Stimulated activated CD4-positive, alpha-beta T cell treated with anti-CD3 and anti-CD28 coated beads, TNF-alpha, amount 100 ng/mL, for 48 hours (primary cell): ENCODE measurements at places on chromosomes 2 and 18.

DNA sequence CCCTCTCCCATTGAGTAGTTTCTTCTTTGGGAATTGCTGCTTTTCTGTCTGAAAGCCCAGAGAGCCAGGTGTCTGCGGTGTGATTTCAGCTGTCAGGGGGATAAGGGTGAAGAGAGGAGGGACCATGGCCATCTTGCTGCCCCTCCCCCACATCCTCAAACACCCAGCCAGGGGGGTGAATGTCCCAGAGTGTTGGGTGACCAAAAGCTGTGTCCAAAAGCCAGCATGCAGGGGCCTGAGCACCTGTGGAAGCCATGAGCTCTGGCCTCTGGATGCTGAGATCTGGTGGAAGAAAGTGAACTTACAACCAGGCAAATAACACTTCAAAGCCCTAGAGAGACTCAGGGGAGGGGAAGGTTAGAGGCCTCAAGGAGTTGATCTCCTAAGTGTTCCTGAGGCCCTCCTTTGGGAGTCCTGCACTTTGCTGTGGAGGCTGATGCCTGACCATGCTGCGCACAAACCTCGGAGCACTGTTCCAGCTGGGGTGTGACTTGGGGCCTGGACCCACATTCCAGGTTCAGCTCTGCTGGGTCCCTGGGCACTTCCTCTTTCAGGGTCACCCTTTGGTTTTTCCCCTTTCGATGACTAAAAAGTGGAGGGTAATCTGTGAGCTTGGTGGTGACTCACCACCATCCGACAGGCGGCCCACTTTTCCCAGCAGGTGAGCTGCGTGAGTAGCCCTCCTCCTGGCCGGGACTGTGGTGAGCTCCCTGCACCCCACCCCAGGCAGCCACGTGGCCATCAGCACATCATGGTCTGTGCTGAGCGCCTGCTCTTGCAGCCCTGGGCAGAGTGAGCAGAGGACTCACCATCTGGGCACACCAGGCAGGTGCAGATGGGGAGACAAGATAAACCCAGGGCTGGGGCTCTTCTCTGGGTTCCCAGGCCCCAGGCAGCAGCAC, 66.8 kb upstream of the FOSL2 start:
- no peak for DNase-seq

DNA sequence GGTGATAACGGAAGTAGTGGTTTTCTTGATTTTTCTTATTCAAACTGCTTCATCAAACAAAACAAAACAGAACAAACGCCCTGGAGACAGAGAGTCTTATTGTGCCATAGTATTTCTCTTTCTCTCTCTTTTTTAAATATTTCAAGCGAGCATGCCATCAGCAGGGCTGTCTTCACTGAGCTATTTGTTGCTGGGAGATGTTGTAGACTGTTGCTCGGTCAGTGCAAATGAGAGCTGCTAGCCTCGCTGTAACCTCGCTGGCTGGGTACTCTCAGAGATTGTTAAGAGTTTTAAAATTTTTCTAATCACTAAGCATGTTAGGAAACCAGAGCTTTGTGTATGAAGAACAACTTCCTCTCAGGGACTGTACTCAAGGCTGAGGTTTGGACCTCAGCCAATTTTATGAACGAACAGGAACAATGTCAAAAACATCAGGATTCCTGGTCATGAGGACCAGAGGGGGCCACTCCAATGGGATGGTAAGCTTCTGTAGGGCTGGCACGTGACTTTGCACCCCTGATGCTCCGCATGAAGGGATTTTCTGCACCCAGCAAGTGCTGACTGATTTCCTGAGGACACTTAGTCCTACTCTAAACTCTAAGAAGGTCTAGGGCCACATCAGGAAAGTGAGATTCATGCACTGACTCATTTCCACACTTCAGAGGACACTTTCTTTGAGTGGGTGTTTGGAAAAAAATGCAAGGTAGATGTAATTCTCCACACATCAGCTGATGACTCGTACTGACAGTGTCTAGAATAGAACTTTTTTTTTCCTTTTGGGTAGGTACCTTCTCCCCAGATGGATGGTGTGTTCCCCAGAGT, 59.8 kb upstream of the IL1R1 start:
- peak; percentile 32 for DNase-seq

GRCh38 chr2:154698296-154698720, at the start of gene KCNJ3:
KCNJ3 (plus strand) TSS chr2:154698695; CDS start chr2:154698776, 81 bp downstream.
- DNase-seq: no peak

DNA sequence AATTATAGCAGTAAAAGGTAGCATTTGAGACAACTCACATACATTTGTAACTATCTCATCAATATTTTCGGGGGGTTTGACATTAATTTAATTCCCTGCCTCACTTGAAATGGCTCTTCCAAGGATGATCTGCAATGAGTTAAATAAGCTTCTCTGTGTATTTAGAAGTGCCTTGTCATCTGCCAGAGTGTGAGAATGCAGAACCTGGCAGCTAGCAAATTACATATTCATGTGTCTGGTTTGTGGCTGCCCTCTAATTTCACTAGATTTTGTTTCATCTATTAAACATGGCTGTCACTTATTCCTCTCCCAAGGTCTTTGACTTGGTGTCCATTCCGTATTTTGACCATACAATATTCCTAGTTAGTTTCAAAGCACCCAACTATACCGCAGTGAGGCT, 158.3 kb upstream of the CAVIN2 start:
- no peak for DNase-seq

DNA sequence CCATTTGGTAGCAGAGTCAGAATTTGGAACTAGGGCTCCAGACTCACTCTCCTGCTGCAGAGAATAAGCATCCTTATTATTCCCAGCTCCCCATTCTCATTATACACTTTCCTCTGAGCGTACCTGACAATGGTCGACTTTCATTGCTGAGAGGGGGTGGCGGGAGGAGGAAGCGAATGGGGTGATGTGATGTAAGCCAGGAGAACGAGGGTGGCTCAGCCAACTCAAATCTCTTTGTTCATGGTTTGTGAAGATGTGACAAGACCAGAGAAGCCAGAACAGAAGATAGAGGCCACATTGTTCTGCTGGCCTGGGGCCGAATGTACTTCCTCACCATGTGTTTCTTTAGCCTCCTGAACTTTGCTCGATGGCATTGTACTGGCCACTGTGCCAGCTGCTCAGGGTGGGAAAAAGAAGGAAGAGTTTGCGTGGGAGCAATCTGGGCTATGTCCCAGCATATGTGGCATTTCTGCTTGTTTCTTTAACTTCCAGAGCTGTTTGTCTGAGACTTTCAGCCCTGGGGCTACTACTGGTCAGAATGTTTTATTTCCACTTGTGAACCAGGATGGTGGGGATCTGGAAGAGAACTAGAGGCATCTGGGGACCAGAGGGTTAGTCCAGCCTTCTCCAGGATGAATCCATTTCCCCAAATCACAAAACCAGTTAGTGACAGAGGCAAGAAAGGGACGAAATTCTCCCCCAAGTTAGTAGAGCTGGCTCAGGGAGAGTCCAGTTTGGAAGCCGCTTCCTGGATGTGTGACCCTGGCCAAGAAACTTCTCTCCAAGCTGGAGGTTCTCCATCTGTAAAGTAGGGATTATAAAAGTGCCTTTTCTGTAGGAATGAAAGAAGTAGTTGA, 62.6 kb downstream of the MOGAT1 start:
- no peak for DNase-seq

DNA sequence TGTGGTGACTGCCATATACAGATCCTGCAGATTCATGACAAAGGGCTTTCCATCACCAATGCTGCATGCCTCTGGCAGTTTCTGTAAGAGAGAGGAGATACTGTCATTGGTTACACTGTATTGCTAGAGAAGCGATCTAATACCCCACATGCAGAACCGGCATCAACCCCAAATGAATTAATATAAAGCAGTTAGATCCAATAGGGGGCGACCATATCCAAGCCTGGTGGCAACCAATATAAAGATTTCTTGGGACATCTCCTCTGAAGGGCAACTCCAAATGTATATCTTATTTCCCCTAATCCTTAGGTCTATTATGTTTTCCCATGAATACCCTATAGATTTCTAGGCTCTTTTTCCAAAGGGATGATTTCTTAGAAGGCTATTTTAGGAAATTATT, 17.4 kb upstream of the IHH start:
- DNase-seq: no peak

DNA sequence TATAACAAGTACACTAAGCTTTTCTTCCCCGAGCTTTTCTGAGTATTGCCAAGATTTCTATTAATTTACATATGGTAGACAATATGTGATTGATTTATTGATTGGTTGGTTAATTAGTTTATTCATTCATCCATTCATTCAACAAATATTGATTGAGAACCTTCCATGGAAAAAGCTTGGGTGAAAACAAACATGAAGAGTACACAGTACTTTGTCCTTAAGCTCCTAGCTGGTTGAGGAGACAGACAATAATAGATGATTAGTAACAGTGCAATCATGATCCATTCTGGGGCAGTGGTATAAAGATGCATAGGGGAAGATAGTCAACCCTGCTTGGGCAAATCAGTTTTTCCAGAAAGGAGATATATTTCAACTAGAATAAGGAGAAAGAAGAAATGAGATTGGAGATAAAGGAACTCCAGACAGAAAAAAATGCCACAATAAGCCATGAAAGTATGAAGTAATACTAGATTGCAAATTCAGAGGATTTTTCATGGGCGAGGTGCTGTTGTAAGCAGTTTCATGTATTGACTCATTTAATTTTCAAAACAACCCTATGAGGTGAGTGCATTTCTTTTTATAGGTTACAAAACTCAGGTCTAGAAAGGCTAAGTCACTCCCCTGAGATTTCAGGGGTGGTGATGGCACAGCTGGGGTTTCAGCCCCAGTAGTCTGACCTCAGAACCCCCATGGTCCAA, 129.5 kb downstream of the RND3 start:
- DNase-seq: no peak

- no peak for DNase-seq
Measured at GRCh38 chr2:115161081-115161770, 718.8 kb downstream of the DPP10 start.

DNA sequence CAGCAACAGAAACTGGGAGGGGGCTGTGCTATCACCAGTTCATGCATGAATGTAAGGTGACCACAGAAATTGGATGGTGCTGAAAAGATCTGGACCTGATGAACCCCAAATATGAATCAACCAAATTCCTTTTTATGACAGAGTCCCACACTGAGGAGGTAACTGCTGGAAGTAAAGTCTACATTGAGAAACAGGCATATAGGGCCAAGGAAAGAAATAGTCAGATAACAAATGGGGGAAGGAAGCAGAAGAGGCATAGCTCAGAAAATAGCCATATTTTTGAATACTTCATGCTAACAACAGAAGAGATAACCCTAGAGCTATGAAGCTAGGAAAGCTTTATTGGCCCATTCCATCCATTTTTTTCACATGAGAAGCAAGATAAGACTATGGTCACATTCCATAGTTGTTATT, 25.8 kb downstream of the ZC3H6 start:
- no peak for DNase-seq

DNA sequence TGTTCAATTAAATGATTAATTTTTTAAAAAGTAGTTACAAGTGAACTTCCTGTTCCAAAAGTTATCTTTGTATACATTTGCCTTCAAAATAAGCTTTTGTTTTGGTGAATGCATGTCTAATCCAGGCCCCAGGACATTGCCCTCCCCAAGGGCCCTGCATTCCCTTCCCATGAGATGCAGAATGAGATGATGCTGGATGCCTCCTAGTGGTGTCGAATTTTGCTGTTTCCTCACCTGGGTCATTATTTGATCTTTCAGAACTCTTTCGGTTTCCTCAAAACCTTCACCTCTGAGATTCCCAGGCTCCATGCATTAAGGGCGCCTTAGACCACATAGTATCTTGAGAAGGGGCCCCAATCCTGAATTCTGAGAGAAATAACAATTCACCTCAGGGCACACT, 728.8 kb downstream of the CNTNAP5 start:
- DNase-seq: no peak

GRCh38 chr2:237291138-237291792, 122.7 kb downstream of the COL6A3 start:
- peak; percentile 32 for DNase-seq

DNA sequence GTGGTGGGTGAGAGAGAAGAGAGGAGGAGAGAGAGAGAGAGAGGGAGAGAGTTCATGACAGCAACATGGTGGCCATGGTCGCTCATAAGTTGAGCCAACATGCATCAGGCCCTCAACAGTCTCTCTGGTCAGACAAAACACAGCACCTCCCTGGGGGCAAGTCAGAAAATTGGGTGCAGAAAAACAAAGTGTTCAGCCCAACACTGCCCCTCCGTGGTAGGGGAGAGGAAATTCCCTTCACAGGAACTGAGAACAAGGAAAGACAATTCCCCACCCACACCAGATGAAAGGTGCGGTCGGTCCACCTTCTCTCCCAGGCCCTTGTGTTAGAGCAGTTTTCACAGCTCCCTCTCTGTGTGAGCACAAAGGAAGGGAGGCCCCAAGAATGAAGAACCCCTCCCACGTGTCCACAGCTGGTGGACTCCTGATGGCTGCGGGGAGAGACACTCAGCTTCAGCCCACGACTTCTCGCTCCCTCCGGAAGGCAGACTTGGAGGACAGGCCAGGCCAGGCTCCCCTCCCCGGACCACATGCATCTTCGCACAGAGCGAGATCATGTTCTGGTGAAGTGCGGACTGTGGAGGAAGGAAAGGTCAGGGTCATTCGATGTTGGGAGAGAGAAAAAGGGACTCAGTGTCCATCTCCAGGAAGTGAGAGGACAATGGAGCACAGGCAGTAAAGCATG, 181.7 kb downstream of the ANAPC1 start:
- peak; percentile 45 for DNase-seq

- DNase-seq: no peak
Measured at GRCh38 chr2:221189431-221190067, 382.6 kb downstream of the EPHA4 start.

DNA sequence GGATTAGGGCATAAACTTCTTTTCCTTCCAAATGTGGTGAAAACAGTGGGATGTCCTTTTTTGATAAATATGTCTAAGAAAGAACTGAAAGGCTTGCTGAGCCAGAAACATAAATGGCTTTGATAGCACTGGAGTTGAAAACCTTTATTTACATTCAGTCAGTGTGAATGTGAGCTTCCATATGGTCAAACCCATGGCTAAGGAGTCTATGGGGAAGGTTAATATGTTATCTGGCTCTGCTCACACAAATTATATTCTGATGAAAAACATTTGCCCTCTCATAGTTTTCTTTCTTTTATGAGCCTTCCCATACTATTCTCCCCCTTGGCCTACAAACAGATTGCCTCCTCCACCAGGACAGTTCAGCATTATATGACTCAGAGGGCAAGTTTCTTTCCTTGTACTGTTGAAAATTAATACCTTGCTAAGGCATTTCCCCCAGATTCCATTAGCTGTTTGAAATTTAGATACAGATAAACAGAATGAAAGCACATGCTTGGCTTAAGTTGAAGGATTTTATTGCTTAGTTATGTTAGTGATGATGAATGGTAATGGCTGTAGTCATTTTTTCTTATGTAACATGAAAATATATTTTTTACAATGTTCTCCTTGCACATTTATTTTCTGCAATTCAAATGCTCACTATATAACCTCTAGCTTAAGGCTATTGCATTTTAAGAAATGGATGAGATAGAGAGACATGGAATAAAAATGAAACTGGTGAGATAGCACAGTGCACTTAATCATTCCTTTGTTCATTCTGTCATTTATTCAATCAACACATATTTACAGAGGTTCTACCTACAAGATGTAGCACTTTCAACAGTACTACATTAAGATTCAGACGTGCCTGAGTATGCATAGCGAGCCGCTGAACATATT, 544.1 kb downstream of the LRRTM4 start:
- no peak for DNase-seq

GRCh38 chr2:218003281-218003944, 618 bp upstream of the TNS1 start:
- DNase-seq: no peak

GRCh38 chr2:64204703-64205102, 60.5 kb upstream of the PELI1 start:
- no peak for DNase-seq
